ENCODE measurements at places on chromosomes 5 and 9.

DNA sequence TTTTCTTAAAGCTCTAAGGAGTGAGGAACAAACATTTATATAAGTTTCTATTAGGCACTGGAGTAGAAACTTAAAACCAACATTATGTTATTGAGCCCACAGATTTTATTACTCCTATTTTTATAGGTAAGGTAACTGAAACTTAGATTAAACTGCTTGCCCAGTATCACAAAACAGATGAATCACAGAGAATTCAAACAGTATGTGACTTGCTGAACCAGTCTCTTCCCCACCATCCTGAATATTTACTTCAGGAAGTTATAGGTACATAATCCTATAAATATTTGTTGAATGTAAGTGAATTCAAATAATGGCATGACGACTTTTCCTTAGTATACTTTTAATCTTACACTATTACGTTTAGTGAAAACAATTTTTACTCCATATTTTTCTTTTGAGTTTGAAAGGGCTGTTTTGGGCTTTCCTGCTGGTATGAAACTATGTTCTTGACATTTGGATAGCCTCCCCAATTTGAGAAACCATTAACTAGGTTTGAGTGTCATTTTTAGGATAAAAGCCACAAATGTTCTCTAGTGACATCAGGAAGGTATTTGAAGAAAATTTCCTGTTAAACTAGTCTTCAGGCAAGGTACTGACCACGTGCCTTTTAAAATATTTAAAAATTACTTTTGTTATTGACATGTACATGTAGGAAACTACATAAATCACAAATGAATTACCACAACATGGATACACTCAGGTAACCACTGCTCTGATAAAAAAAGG lies 39.3 kb downstream of the PRRC1 start:
- no peak for DNase-seq

DNA sequence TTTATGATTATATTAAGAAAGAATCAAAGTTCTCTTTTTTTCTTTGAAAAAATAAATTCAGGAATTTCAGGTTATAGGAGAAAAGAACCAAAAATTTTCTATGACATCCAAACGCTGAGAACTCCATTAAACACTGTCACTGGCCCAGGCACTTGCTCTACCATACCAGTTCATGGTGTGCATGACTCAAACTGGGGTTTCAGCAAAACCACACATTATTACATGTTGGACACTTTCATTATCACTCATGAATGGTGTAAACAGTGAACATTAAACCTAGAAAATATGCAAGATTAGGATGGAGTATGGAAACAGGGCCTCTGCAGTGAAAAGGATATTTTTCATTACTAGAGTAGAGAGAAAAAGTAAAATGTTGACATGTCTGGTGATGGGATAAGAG lies 369.9 kb upstream of the FAM174A start:
- no peak for DNase-seq

DNA sequence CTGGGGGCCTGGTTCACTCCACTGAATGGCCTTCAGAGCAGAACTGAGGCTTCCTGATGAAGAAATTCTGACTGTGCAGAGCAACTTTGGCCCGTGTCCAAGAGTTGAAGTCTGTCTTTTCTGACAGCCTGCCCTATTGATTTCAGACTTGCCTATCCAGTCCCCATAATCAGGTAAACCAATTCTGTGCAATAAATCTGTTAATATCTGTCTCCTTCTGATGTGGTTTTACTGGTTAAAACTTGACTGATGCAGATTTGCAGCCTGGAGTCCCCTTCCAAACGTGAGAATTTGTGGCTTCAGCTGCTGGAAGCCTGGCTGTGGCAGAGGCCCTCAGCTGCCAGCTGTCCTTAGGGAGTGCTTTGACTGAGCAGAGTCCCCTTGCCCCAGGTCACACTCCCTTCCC lies 283.9 kb upstream of the ANKRD55 start:
- no peak for DNase-seq

DNA sequence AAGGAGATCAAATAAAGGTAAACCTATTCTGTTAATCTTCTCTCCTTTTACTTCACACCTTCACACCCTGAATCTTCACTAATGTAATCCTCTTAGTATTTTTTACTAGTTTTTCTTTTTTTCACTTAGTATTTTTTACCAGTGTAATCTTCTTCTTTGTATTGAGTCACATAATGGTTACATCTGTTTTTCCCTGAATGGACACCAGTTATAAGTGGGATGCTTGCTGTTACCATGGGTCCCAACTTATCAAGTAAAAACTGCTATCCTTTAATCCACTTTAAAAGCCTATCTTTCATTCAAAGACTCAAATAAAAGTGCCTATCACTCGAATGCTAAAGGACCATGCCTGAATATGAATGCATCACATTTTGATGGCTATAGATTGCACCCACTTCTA lies 15.1 kb downstream of the ZFAND5 start:
- DNase-seq: no peak

GRCh38 chr9:18923167-18923566 lies 109.8 kb downstream of the SAXO1 start:
- DNase-seq: no peak

DNA sequence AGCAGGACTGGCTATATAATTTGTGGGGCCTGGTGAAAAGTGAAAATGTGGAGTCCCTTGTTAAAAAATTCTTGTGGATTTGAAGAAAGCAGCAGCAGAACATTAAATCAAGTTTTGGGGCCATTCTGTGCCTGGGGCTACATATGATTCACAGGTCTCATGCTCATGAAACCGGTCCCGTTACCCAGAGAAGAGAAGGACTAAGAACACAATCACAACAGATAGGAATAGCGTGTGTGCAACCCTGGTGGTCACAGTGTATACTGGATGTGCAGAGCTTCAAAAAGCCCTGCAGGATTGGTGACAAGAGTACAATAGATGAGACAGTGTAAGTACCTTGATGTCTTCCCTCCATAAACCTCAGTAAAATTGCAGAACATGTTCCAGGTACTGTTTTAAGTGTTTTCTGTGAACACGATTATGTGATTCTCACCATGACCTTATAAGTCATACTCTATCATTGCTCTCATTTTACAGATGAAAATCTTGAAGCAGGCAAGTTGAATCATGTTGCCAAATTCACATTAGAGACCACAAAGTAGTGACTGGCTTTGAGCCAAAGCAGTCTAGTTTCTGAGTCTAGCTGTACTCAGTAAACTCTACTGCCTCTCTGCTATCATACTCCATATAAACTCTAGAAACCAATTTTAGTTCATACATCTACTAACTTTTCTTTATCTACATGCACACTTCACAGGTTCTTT lies 636.5 kb downstream of the TAF11L14 start:
- DNase-seq: no peak

GRCh38 chr5:118022062-118022461 lies 966.3 kb downstream of the DTWD2 start:
- DNase-seq: no peak

GRCh38 chr5:54745599-54745998 lies 228.0 kb downstream of the SNX18 start:
- no peak for DNase-seq

DNA sequence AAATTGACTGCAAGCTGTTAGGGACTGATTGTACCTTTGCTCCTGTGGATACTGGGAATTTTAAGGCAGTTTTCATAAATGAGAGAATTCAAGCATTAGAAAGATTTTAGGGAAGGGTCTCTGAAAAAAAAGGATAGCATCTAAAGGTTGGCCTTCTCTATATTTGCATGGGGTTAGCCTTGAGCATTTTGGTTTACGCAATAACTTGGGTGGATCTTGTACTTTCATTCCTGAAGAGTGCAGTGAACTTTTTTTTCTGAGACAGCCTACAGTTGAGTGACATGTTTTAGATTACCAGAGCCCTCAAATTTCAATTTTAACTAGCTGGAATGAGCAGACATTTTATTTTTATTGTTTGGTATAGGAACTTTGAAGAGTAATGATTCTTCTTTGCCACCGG lies 91.6 kb upstream of the NR3C1 start:
- DNase-seq: no peak

GRCh38 chr5:93708442-93708841 lies 33.0 kb downstream of the POU5F2 start:
- no peak for DNase-seq

DNA sequence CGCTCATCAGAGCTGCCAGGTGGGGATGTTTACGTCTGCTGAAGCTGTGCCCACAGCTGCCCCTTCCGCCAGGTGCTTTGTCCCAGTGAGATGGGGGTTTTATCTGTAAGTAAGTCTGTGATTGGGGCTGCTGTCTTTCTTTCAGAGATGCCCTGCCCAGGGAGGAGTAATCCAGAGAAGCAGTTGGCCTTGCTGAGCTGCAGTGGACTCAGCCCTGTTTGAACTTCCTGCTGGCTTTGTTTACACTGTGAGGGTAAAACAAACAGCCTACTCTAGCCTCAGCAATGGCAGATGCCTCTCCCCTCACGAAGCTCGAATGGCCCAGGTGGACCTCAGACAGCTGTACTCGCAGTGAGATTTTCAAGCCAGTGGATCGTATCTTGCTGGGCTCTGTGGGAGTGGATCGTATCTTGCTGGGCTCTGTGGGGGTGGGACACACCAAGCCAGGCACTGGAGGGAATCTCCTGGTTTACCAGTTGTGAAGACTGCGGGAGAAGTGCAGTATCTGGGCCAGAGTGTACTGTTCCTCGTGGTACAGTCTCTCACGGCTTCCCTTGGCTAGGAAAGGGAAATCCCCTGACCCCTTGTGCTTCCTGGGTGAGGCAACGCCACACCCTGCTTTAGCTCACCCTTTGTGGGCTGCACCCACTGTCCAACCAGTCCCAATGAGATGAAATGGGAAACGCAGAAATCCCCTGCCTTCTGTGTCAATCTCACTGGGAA lies 530.1 kb upstream of the DMAC1 start:
- DNase-seq: no peak

- DNase-seq: no peak
Observed at GRCh38 chr5:56415356-56415765, 182.2 kb upstream of the ANKRD55 start.

- no peak for DNase-seq
Observed at GRCh38 chr9:34732478-34732877, 22.5 kb upstream of the CCL21 start.

GRCh38 chr5:159426694-159427093 lies 96.4 kb upstream of the IL12B start:
- DNase-seq: no peak

DNA sequence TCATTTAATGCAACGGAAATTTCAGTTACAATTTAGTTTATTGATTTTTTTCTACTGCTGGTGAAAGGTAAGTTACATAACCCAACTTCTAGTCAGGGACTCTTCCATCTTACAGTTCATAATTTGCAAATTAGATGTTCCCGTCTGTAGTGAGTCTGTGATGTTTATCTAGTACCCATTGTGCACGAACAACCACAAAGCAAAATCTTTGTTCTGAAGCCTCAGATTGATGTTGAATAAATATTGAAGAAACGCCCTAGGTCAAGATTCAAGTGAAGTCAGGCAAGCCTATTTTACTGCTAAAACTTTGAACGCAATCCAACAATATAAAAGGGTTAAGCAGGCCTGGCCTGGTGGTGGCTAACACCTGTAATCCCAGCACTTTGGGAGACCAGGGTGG lies 43.1 kb downstream of the BASP1 start:
- no peak for DNase-seq

DNA sequence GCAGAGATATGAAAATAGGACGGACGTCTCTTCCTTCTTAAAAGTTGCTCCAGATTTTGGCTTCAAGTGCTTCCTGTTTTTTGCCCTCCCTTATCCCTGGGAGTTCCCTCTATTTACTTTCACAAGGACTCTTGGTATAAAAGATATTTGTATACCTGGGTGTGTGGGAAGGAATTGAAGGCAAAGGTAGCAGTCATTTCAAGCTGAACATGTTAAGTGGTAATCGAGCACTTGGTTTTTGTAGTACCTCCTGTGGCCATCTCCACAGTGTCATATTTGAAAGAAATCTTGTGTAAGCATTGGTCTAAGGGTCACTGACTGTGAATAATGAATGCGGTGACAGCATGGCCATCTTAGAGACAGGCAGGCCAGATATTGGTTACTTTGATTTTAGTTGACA lies 593.6 kb downstream of the MTRR start:
- DNase-seq: no peak

GRCh38 chr5:10266839-10267238 lies 16.8 kb downstream of the CCT5 start:
- no peak for DNase-seq

GRCh38 chr5:37604290-37604689 lies 225.2 kb downstream of the WDR70 start:
- DNase-seq: no peak

DNA sequence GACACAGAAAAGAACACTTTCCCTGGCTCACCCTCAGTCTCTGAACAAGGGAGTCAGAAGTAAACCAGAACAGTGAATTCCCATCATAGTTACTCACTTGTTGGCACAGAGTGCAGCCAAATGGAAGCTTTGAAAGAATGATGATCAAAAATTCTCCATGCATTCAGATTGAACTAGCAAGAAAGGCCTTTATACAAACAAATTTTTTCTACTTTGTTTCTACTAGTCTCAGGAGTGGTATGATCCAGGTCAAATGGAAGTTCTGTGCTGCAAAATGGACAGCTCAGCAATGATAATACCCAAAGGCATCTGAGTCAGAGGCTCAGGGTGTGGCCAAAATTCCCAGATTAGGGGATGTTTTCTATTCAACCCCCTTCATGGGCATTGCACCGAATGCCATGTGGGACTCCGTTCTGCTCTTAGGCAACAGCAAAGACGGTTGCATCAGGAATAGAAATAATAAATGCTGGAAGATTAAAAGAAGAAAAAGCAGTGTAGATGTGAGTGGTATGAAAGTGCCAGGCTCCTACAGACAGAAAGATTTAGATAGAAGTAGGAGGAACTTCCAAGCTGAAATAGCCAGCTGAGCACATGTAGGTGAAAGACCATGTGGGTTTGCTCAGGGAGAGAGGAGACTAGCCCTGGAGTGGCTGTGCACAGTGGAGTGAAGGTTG lies 24.0 kb upstream of the ASPN start:
- DNase-seq: no peak

DNA sequence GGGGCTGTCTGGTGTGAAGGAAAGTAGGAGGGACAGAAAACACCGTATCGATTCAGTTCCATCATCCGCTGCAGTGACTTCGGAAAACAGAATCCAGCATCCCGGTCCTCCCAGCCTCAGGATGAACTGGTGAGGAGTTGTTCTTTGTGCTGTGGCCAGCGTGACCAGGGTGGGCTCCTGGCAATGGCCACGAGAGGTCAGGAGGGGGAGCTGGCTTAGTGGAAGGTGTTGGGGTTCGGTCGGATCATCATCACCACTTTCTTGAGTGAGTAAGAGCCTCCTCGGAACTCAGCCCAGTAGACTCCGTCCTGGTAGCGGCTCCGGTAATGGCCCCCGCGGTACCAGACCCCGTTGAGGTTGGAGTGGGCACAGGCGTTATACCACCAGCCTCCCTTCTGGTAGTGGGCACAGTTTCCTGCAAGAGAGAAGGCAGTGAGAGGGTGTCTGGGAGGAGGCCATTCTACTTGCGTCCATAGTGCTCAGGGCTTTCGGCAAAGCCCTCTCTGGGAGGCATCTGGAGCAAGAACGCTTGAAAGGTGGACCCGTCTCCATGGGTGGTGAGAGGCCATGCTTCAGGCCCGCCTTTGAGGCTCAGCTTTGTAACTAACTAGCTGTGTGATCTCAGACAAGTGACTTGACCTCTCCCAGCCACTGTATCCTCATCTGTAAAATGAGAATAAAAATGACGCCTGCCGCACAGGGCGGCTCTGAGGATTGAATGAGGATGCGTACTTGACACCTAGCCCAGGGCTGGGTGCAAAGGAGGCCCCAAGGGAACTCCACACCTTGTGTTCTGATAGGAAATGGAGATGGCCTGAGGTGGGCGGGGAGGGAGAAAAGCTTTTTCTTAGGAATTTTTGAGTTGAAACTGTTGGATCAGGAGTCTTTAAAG lies 33.5 kb downstream of the ANGPTL2 start:
- DNase-seq: no peak

Measured in cortex of kidney (tissue), 1 donor.